ENCODE measurements at places on chromosomes 2 and 18. TPM values are rescaled to one million over a fixed set of nuclear protein-coding genes. Genes with fewer than 3 reads are reported as not detected.

Gene DGKD
- 28.0 TPM for total RNA-seq

Gene CFAP221
- total RNA-seq, result not detected

Gene OR6B2
- total RNA-seq, result not detected

Gene SERPINB3
- not detected for total RNA-seq

Gene PAIP2B
- total RNA-seq, result 0.49 TPM

Gene SERPINB4
- total RNA-seq, result not detected

Gene TRIM43
- not detected for total RNA-seq

Gene LAPTM4A
- 218 TPM for total RNA-seq

Gene DUSP2
- 0.49 TPM for total RNA-seq

Gene SRD5A2
- total RNA-seq, result not detected

Gene FASTKD2
- 48.5 TPM for total RNA-seq

Gene APCDD1
- 4.7 TPM for total RNA-seq

Gene VWC2L
- not detected for total RNA-seq

Gene ID2
- total RNA-seq, result 84.3 TPM

Gene SH3RF3
- 4.3 TPM for total RNA-seq

Gene GALNT14
- total RNA-seq, result 3.2 TPM

Gene SETBP1
- 5.5 TPM for total RNA-seq

Gene ADRA2B
- total RNA-seq, result not detected

Gene ANXA4
- total RNA-seq, result 63.6 TPM

Gene LINC00305
- total RNA-seq, result not detected

Gene TTC39C
- 18.1 TPM for total RNA-seq

Gene RTKN
- 17.7 TPM for total RNA-seq

Gene UGT1A5
- total RNA-seq, result not detected

Gene ATP5F1A
- 597 TPM for total RNA-seq

Gene STARD6
- total RNA-seq, result 0.88 TPM

Gene AGBL5
- total RNA-seq, result 32.3 TPM

Gene TEKT4
- total RNA-seq, result not detected

Gene CPS1
- 49.3 TPM for total RNA-seq

Gene LRRC30
- total RNA-seq, result not detected

Gene ACVR1C
- 0.12 TPM for total RNA-seq

Gene BMPR2
- total RNA-seq, result 28.7 TPM

Gene GALNT3
- not detected for total RNA-seq

Gene PDCD1
- not detected for total RNA-seq

Gene ITGA6
- 61.8 TPM for total RNA-seq

Gene PHOSPHO2
- total RNA-seq, result 2.5 TPM

Gene PIEZO2
- 10.7 TPM for total RNA-seq

Gene NPC1
- 17.9 TPM for total RNA-seq

Gene GALM
- total RNA-seq, result 47.0 TPM

Gene TUBA3E
- not detected for total RNA-seq

Gene FIGN
- total RNA-seq, result 5.8 TPM

Gene IL1R2
- 4.3 TPM for total RNA-seq

Gene MXD1
- total RNA-seq, result 3.7 TPM

Gene NHEJ1
- total RNA-seq, result 24.1 TPM

Gene EMX1
- total RNA-seq, result not detected

Gene CDH7
- total RNA-seq, result not detected

Gene TPRKB
- 165 TPM for total RNA-seq

Gene RAB27B
- 7.0 TPM for total RNA-seq

Gene SP140
- total RNA-seq, result 0.12 TPM

Gene ZNF396
- total RNA-seq, result 2.2 TPM

Gene BUB1
- total RNA-seq, result 161 TPM

Gene CASP8
- total RNA-seq, result 43.4 TPM

Gene ALLC
- total RNA-seq, result not detected

Gene SAG
- 0.12 TPM for total RNA-seq

Gene RAB17
- 3.6 TPM for total RNA-seq
